ENCODE measurements at places on chromosomes 11 and 22.

GRCh38 chr22:39244136-39244495 lies 666 bp downstream of the PDGFB start:
- peak; percentile 28 for DNase-seq

DNA sequence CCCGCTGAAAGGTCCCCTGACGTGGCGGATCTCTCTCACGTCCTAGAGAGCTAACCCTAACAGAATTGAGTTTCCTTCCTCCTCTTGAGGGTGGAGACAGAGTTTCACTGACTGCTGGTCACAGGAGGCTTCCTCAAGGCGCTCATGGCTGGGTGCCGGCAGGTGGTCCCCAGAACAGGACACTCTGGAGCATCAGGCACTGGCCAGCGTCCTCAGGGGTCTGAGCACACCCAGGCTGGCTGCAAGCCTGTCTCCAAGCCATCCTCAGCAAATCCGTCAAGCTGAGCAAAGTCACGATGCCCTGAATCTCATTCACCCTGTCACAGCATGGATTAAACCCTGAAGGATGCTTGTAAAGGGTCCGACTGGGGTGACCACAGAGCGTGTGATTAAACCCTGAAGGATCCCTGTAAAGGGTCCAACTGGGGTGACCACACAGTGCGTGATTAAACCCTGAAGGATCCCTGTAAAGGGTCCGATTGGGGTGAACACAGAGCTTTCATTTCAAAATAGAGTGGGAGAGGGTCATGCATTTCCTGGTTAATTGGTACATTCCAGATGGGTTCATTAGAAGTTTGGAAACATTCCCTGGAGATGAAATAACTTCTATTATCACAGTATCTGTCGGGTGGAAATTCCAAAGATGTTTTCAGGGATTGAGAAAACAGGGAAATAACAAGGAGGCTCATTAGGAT lies 473.0 kb downstream of the BRD1 start:
- DNase-seq: no peak

- DNase-seq: no peak
Measured at GRCh38 chr11:127105593-127106541, 105.3 kb upstream of the KIRREL3 start.

GRCh38 chr11:44803009-44803408 lies 76.2 kb downstream of the TSPAN18 start:
- DNase-seq: no peak

DNA sequence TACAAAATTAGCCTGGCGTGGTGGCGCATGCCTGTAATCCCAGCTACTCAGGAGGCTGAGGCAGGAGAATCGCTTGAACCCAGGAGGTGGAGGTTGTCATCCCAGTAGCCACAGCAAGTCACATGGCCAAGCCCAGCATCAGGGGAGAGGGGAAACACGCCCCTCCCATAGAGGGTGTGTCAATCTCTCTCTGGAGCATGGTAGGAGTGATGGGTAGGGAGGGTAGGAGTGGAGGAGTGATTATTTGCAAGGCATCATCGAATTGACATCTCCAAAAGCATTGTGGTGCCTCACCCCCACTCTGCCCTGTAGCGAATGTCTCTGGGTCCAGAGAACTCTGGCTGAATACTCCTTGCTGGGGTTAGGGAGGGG lies 6.1 kb upstream of the SSTR3 start:
- no peak for DNase-seq

DNA sequence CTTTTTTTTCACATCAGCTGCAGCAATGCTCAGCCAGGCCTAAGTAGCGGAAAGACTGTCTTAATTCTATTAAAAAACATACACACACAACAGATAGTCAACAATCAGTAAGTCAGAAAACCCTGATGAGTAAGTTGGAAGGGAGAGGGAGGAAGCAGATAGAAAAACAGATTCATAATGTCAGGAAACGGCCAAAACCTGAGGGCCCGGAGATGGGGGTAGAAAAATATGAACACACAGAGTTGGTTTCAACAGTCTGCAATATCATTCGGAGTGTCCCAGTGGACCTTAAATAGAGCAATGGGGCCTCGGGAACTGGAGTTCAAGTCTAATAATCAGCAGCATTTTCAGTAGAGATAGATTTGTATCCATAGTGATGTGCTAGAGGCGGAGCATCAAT lies 14.8 kb downstream of the LRRC55 start:
- DNase-seq: no peak
